ENCODE measurements at places on chromosomes 11 and 22.

DNA sequence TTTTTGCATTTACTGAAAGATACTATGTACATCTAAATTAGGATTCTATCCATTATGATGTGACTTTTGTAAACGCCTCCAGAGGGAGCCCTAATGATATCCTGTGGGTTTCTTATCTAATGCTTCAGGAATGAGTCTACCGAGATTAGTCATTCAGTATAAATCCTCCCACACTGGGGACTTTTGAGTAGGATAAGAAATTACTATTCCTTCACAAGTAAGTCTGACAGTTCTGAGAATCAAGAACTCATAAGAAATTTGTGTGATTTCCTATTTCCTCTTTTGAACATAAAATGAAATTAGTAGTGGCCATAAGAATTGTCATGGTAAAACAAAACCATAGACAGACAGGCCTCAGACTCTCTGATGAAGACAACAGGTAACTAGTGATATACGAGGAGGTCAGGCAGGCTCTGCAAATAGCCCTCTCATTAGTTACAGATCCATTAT, 10.0 kb upstream of the OR5M1 start:
- peak; percentile 49 for ATAC-seq

DNA sequence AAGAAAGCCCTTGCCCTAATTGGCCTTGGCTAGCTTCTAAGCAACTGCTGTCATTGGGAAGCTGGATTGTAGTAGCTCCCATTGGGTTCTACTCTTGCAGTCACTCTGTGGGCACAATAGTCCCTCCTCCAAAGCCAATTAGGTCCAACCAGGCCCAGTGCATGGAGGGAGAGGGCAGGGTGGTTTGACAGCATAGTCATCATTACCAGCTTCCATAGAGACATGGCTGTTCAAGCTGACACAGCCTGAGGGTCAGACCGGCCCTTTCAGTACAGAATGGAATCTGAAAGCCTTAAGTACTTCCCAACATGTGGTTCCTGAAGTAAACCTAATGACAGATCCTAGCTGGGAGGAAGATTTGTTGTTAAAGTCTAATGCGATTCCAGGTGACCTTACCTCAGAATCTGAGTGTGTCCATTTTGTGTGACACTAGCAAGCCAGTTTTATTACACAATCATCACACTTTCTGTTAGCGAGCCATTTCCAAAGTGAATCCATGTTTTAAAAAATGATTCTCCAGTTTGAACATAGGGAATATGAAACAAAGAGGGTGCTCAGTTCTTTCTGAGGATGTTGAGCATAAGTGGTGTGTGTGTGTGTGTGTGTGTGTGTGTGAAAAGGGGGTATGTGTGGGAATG, 6.9 kb downstream of the PLET1 start:
- no peak for ATAC-seq

- ATAC-seq, result no peak
Observed at GRCh38 chr11:12838463-12839123, 164.4 kb downstream of the TEAD1 start.

GRCh38 chr11:23100726-23101125, 240.5 kb upstream of the CCDC179 start:
- ATAC-seq, result no peak

Data from activated T-helper 17 cell treated with anti-CD3 and anti-CD28 coated beads, Interleukin-2, amount 50 U/mL, for 72 hours (primary cell).